ENCODE measurements at places on chromosomes 12 and 14.

DNA sequence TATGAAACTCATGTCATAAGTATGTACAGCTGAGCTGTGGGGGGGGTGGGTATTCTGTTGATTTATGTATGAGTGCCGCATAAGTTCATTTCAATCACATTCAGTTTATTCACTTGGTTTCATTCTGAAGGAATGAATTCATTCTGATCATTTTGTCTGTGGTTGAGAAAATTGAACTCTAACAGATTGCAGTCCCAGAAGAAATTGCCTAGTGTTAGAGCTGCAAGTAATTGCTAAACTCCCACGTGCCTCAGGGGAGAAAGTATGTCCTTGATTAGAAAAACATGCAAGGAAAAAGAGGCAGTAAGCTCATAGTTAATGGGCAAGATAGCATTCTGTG lies 442.4 kb upstream of the MGAT4C start:
- no peak for DNase-seq

- peak; percentile 21 for DNase-seq
Measured at GRCh38 chr12:94644141-94644979, 6.0 kb downstream of the TMCC3 start.

GRCh38 chr14:79724934-79725717 lies 486.2 kb downstream of the DIO2 start:
- DNase-seq = no peak

GRCh38 chr12:117484901-117485300 lies 123.5 kb upstream of the NOS1 start:
- no peak for DNase-seq

GRCh38 chr14:81170829-81171195 lies 49.9 kb downstream of the GTF2A1 start:
- no peak for DNase-seq

- no peak for DNase-seq
Measured at GRCh38 chr14:33602396-33602795, 348.5 kb downstream of the EGLN3 start.

GRCh38 chr12:22658214-22658613 lies 33.2 kb downstream of the ETNK1 start:
- no peak for DNase-seq

DNA sequence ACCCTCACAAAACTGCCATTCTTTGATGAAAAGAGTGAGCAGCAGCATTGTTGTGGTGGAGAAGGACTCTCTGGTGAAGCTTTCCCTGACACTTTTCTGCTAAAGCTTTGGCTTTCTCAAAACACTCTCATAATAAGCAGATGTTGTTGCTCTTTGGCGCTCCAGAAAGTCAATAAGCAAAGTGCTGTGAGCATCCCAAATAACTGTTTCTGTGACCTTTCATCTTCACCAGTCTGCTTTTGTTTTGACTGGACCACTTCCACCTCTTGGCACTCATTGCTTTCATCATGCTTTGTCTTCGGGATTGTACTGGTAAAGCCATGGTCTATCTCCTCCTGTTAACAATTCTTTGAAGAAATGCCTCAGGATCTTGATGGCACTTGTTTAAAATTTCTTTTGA lies 424.7 kb upstream of the TMPO start:
- no peak for DNase-seq

- no peak for DNase-seq
Measured at GRCh38 chr12:4809449-4810218, 89.4 kb downstream of the GALNT8 start.

DNA sequence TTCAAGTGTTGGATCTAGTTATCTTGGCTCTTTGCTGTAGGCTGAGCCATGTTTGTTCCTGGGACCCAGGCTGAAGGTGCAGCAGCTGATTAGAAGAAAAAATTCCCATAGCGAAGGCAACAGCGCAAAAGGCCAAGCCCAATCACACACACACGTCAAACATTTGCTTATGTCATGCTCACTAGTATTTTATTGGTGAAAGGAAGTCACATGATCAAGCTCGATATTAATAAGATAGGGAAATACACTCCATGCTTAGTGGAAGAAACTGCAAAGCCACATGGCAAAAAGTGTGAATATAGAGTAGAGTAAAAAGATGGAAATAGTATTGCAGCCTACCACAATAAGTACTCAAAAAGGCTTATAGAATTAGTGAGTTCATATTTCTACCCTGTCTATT lies 373.5 kb upstream of the FAR2 start:
- DNase-seq = no peak

DNA sequence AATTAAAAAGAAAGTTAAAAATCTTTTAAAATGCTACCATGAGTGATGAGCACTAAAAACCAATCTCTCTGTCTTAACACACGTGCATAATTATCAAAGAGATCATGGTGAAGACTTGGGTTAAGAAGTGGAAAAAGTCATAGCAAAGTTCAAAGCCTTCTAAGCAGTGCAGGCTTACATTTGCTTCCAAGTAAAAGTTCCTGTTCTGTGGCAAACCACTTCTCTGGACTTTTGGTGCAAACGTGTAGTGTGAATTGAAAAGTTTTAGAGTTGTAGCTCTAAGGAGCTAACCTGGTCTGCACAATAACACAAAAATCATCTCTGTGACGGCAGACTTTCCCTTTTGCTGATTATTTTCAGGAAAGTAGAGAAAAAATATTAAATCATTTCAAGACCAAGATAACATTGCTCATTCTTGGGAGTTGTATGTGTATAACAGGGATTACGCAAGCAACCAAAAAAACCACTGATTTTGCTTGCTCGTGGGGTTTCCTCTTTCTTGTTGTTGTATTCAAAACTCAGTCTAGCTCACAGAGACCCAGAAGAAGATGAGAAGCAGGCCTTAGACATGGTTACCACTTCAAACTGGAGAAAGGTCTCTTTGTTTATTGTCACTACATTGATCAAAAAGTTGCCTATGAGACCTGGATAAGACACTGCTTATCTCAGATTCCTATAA lies 2.3 kb upstream of the GLIPR1 start:
- DNase-seq = no peak

DNA sequence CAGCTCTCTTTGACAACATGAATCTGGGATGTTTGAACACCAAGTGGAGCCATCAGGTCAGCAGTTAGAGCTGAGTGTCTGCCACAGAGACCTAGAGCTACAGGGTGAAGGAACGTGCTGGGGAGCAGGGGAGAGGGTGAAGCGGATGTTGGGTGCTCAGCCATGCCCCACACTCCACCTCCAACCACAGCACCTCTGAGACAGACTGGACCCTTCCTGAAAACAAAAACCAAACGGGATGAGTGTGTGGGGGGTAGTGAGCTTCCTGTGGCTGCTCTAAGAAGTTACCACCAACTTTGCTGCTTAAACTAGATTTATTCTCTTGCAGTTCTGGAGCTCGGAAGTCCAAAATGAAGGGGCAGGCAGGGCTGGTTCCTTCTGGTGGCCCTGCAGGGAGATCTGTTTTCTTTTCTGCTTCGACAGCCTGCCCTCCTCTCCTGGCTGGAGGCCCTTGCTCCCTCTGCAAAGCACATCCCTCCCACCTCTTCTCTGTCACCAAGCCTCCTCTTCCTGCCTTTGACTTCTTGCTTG lies 5.6 kb upstream of the GOLGA3 start:
- no peak for DNase-seq

- DNase-seq = peak; percentile 73
Measured at GRCh38 chr14:20609215-20610001, 18.2 kb upstream of the RNASE12 start.

DNA sequence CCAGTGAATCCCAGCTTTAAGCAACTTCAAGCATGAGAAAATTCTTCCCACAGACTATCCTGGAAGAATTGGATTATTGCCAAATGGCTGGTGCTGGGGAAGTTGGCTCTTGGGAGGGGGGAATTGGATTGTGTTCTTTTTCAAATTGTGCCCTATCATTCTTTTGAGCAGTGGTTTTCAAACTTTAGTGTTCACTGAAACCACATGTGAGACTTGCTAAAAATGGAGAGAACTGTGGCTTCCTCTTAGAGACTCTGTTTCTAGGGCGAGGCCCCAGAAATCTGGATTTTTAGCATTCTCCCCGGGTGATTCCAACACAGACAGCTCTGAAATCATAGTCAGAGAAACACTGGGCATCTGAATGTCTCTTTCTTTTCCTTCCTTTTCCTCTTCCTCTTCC lies 14.3 kb upstream of the OTUB2 start:
- DNase-seq = no peak

- DNase-seq = no peak
Measured at GRCh38 chr14:33564774-33565630, 385.9 kb downstream of the EGLN3 start.

DNA sequence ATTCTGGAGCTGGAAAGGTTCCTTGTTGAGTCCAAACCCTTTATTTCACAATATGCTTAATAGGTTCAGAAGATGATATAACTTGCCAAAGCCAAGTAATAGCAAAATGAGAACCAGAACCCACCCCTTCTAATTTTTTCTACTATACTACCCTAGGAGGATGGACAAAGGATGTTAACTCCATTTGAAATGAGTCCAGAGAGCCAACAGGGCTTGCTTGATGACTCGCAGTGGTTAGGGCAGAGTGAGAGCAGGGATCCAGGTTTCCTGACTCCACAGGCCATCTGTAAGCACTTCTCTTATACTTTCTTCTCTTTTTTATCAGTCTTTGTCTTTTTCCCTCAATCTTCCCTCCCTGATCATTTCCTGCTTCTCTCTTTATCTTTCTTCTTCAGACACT lies 668.1 kb downstream of the MED13L start:
- DNase-seq = no peak

DNA sequence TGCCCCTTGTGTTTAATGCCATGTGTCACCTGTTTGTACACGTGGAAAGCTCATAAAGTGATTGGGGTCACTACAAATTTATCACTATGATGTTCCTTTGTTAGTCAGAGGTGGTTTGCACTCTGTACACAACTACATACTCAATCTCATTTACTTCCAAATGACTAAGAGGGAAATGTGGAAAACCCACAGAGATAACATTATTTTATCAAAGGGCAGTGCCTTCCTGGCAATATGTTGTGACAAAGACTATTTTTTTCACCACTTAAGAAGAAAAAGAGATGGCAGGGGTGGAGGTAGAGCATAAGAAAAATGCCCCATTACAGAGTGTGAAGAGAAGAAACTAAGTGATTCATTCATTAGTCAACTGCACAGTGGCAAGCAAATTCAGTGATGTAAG lies 1064.1 kb upstream of the FLRT2 start:
- no peak for DNase-seq

Data from transverse colon (tissue), 4 donors.